Ovary (tissue), 10 donors: ENCODE measurements at places on chromosomes 3 and 15. TPM values are rescaled to one million over a fixed set of nuclear protein-coding genes. Genes with fewer than 3 reads are reported as not detected.
A peak's percentile ranks its signal among the peaks of the same experiment; 100 is the strongest.

FBXL22 gene
- 1.5 TPM for total RNA-seq

DNA sequence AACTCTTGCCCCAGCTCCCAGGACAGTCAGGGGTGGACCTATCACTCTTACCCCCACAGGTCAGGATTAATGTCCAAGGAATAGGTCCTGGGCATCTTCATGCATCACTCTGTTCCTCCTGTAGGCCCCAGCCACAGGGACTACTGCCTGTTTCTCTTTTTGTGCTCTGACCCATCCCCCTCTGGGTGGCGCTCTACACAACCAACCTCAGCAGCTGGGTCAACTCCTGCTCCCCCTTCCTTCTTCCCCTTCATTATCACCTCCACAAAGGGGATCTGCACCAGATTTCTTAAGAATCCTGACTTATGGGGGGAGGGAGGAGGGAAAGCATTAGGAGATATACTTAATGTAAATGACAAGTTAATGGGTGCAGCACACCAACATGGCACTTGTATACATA lies 12.2 kb upstream of the TRANK1 start:
- DNase-seq, result no peak

GABRR3 gene
- total RNA-seq, result not detected

- DNase-seq, result no peak
These were observed 454.1 kb upstream of the BCHE start for GRCh38 chr3:166291186-166291955.

PHLDB2 gene
- total RNA-seq, result 22.0 TPM

DNA sequence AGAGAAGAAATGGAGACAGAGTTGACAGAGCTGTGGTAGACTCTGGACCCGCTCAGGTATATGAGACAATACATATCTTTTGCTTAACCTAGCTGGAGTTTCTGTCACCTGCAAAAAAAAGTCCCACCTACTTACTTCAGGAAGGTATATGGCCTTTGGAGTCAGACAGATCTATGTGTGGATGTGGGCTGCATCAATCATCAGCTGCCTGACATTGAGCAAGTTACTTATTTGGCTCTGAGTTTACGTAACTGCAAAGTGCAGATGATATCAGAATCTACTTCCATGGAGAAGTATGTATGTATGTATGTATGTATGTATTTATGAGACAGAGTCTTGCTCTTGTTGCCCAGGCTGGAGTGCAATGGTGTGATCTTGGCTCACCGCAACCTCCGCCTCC lies 124.3 kb downstream of the MYLK start:
- no peak for DNase-seq

- DNase-seq, result no peak
These were observed 228.1 kb upstream of the ATP10A start for GRCh38 chr15:26091184-26091583.

- no peak for DNase-seq
These were observed 17.7 kb downstream of the MYNN start for GRCh38 chr3:169790687-169791429.

CD200R1L gene
- not detected for total RNA-seq

DNA sequence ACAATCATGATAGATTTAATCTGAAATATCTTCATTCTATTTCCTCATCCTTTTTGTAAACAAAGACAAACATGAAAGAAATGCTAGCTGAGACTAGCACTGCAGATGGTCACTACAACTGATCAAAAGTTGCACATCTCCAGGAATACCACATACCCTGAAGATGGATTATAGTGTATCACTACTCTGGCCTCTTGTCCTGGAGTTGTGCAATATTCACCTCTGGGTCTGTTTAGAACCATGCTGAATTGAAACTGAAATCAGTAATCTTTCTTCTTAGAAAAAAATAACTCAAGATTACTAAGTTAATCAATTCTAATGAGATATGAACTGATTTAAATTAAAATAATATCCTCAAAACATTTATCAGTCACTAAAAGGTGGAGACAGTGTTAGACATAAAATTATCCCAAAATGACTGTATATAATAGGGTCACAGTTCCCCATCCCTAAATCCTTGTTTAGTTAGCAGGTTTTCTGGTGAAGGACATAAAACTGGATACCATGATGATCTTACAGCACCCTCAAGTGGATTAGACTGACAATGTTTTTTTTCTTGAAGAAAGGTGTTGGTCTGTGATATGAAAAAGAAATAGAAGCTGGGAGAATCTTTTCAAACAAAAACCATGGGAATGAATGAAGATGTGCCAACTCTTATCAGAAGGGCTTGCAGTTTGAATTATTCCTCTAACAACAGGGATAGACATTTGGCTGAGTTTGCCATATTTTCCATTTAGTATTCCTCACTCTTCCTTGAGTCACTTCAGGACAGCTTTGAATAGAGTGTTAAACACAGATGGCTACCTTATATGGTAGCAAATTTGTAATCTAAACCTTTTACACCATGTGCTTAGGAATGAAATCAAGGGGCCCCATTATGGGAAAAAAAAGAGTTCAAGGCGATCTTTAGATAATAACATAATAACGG lies 7.1 kb upstream of the TTC14 start:
- DNase-seq, result no peak

- no peak for DNase-seq
These were observed 212.6 kb downstream of the CDIN1 start for GRCh38 chr15:36791844-36792571.

GRCh38 chr15:65067645-65068402 lies at the start of gene RASL12:
Gene RASL12, minus strand, starts transcription at chr15:65067991. Its CDS starts 156 bp downstream, at chr15:65067835.
- peak; percentile 71 for DNase-seq

RAD18 gene
- 9.2 TPM for total RNA-seq

DNA sequence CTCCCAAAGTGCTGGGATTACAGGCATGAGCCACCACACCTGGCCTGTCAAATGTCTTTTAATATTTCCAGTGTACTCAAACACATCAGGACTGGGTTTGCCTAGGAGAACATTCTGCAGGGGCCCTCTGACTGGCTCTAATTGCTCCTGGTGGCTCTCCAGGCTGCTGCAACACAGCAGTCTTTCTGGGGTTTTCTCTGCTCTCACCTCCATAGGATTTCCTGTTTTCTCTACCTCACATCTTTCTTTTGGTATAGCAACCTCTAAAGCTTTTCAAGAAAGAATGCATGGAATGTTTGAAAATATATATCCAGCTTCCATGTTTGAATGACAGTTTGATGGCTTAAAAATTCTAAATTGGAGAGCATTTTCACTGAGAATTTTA lies 83.3 kb upstream of the IGSF10 start:
- DNase-seq, result no peak

DNA sequence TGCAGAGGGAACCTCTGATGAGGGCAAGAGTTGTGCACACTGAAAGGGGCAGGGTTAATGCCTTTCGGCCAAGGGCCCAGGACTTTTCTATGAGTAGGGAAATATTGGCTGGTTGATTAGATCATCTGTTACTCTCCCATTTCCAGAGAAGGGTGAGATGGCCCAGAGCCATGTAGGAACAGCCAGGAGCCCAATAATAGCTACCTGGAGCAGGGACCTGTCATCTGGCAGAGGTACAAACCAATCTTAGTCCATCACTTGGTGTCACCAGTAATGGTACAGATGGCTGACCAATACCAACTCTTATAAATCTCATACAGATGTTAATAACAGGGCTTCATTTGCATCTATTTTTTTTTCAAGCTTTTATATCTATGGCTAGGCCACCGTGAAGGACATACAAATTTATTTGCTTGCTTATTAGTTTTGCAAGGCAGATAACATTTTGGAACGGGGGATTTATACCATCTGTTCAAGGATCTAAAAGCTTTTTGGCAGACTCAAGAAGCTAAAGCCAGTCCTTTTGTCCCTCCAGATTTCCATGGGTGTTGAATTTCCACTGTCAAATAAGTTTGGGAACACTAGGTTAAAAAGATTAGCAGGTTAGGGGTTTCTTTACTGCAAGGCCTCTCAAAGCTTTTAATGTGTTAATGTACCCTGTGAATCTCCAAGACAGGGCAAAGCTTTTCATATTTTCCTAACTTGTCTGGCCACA lies 79.3 kb downstream of the TNIK start:
- DNase-seq, result no peak

DNA sequence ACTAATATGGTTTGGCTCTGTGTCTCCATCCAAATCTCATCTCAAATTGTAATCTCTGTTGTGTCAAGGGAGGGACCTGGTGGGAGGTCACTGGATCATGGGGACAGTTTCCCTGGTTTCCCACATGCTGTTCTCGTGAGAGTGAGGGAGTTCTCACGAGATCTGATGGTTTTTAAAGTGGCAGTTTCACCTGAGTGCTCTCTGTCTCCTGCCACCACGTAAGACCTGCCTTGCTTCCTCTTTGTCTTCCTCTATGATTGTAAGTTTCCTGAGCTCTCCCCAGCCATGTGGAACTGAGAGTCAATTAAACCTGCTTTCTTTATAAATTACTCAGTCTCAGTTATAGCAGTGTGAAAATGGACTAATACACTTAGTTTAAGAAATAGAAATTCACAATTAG lies 228.9 kb downstream of the CD47 start:
- no peak for DNase-seq
